Mesenteric fat pad (tissue), 1 donor: ENCODE measurements at places on chromosomes 2 and 18.

DNA sequence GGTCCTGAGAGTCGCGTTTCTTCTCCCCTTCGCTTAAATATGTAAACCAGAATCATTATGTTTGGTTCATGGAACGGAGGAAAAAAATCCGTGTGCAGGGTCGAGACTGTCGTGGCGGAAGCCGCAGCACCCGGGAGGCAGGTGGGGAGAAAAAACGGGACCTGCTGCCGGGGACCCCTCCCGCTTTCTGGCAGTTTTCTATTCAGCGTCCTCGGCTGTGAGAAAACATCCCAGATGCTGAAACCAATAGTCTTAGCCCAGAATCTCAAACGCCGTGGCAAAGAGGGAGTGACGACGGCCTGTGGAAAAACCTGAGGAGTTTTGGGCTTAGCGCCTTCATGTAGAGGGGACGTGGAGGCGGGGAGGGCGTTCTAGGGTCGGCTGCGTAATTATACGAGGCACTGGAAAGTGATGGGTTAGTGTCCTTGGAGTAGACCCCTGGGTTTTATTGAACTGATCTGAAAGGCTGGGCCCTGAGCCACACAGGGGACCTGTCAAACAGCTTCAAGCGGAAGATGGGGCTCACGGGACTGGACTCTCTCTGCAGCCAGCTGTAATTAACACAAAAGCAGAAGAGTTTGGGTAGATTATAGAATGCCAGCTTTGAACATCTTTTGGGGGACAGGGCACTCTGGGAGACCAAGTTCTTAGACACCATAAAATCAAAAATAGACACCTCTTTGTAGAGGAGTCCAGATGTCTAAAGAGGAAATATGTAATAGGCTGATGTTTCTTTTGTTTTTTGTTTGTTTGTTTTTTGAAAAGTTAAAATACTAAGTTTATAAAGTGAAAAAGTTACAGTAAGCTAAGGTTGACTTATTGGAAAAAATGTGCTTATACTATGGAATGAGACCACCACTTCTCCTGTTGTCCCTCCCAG lies 834 bp upstream of the BUB1 start:
- no peak for DNase-seq

DNA sequence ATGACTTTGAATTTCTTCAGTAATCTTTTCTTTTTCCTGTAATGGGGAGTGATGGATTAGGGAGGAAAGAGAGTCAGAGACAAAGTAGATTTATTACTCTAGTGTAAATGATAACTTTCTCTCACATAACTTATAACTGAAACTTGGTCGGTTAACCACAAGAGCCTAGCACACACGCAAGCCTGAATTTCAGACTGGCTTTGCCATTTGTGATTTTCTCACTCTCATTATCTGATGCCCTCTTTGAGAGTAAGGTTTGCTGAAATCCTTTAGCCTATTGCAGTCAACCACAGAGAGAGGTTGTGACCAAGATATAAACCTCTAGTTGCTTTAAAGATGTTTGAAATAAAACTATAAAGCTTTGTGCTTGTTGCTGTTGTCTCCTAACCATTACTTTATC lies 117.9 kb upstream of the NETO1 start:
- DNase-seq = no peak

DNA sequence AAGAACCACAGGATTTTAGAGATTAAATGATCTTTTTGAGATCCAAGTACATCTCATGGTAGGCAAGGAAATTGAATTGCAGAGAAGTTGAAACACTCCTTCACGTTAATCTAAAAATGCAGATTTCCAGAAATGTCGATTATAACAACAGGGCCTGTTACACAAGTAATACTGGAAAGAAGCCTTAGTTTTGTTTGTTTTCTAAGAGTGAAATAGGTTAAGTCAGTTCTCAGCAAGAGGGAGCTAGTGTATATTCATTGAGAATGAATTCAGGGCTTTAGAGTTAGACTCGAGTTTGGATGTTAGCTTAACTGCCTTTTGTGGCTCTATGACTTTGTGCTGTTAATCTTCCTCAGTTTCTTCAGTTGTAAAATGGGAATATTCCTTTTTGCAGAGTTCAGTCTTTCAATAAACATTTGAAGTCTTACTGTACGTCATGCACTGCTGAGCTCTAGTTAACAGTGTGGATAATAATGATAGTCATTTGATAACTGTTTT lies 926 bp downstream of the NDUFV2 start:
- no peak for DNase-seq

- DNase-seq = no peak
These were observed 15.2 kb upstream of the AGFG1 start for GRCh38 chr2:227456772-227457171.

DNA sequence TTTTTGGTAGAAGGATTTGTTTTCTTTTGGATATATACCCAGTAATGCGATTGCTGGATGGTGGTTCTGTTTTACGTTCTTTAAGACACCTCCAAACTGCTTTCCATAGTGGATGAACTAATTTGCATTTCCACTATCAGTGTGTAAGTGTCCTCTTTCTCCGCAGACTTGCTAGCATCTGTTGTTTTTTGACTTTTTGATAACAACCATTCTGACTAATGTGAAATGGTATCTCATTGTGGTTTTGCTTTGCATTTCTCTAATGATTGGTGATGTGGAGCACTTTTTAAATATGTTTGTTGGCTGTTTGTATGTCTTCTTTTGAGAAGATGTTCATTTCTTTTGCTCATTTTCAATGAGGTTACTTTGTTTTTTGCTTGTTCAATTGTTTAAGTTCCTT lies 260.9 kb upstream of the CWC22 start:
- no peak for DNase-seq

DNA sequence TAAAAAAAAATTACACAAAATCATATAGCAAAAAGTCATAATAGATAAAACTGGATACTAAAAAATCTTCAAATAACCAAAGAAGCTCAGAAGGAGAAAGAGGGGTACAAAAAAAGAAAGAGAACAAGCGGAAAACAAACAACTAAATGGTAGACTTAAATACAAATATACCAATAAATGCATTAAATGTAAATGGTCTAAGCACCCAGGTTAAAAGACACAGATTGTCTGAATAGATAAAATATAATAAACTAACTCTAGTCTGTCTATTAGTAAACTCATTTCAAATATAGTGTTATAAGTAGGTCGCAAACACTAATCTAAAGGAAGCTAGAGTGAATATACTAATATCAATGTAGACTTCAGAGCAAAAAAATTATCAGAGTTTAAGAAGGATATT lies 357.4 kb downstream of the METTL4 start:
- DNase-seq = no peak

- no peak for DNase-seq
These were observed 19.4 kb upstream of the TMX3 start for GRCh38 chr18:68734308-68734707.

GRCh38 chr2:212549463-212549862 lies 10.9 kb upstream of the ERBB4 start:
- no peak for DNase-seq

GRCh38 chr2:238216651-238217184 lies 13.2 kb upstream of the ILKAP start:
- DNase-seq = no peak

GRCh38 chr18:75376004-75376403 lies 51.5 kb downstream of the SMIM21 start:
- DNase-seq = no peak
